ENCODE measurements at places on chromosomes 6 and 20.

GRCh38 chr6:148414836-148415235 lies 72.2 kb downstream of the SASH1 start:
- no peak for DNase-seq

- no peak for DNase-seq
Observed at GRCh38 chr6:53437557-53438202, 88.9 kb upstream of the ELOVL5 start.

DNA sequence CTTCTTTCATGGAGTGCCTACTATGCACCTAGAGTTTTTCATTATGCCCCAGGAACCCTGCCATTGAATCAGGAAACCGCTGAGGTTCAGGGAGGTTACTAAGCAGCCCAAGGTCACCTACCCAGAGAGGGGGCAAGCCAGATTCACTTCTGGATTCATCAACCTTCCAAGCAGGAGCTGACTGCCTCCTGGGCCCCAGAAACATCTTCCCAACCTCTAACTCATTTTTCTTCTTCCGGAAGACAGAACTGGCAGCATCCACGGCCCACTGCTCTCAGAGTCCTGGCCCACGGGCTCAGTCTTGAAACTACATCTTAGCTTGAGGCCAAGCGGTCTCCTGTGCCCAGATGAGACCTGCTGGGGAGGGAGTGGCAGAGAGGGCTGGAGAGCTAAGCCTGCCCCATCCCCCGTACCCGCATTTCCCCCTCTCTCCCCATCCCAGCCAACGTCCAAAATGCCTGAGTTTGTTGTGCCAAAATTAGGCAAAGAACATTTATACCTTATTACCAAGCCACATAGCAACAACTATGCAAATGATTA lies 281.0 kb downstream of the CDC5L start:
- DNase-seq, result no peak

DNA sequence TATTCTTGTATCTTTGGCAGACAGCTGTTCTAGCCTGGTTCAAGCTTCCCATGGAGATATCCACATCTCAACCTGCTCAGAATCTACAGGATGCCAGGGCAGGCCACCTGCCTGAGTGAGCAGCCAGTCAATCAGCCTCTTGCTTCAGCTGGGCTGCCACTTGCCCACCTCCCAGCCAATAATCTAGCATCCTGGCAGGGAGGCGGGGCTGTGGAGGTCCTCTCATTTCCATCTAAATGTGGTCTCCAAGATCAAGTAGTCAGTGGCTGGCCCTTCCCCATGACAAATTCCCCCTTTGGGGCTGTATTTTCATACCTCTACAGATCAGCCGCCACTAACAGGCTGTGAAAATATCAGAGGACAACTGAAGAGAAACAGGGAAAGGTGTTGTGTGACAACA lies 33.0 kb upstream of the SPDEF start:
- no peak for DNase-seq

DNA sequence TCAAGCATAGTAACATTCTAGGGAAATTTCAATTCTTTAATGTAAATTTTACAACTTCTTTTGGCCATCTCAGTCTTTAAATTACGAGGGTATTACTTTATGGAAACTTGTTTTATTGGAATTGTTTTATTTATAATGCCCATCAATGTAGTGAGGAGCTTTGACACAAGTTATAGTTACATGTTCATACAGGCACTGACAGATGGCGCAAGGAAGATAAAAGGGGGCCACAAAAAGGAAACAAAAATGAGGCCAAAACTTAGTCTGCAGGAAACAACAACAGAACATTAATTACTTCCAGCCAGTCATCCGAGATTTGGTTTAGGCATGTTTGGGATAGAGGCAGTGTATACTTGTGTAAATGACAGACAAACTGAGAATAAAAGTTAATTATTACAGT lies 18.3 kb downstream of the SESN1 start:
- no peak for DNase-seq

- DNase-seq, result no peak
Observed at GRCh38 chr6:33781131-33781975, 7.6 kb downstream of the LEMD2 start.

DNA sequence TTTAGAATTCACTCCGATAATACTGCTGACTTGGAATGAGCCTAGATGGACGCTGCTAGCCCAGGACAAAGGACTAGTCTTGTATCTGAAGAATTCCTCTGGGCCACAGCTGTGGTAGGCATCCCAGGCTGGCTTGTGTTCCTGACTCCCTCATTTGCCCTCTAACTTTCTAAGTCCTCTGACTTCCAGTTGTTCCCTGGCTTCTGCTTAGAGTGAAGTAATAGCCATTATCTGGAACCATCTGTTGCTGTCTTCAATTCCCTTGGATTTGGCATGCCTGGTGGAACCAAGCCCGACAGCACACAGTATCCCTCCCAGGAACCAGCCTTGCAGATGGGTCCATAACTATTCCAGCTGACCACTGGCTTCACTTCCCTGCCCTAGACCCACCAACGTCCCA lies 376.0 kb downstream of the SYNE1 start:
- no peak for DNase-seq

All from thoracic aorta (tissue), 2 donors.